H54 (cell line): ENCODE measurements at places on chromosomes 12 and 14.
A peak's percentile ranks its signal among the peaks of the same experiment; 100 is the strongest.

DNA sequence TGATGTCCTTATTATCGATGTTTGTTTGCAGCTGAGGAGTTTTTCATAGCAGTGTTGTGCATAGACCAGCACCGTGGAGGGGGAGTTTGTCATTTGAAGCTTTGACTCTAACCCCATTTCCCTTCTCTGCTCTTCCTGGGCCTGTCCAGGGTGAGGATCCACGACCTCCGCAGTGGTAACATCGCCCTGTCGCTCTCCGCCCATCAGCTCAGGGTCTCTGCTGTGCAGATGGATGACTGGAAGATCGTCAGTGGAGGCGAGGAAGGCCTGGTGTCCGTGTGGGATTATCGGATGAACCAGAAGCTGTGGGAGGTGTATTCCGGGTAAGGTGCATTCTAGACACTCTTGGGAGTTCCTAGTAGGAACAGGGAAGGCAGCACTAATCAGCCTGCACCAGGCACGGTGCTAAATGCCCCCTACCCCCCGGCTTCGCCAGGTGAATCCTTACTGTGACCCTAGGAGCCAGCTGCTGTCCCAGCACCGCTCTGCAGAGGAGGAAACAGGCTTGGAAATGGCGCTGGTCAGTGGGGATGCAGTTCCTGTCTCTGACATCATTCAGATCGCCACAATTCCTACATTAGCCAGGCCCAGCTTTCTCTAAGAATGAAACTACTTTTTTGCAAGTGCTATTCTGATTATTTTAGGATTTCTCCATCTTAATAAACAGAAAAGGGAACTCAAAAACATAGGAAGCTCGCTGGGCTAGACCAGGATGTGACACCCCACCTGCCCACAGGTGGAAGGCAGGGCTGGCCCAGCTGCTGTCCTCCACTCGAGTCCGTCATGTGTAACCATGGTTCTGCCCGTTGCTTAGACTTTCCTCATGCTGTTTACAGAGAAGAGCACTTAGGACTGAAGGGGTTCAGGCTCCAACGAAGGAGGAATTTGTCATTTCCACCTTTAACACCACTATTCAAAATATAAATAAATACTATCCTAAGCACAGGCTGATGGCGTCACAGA, 74.9 kb downstream of the TESC start:
- DNase-seq, result no peak

GRCh38 chr14:81591266-81591665, 57.6 kb upstream of the SEL1L start:
- DNase-seq, result no peak

DNA sequence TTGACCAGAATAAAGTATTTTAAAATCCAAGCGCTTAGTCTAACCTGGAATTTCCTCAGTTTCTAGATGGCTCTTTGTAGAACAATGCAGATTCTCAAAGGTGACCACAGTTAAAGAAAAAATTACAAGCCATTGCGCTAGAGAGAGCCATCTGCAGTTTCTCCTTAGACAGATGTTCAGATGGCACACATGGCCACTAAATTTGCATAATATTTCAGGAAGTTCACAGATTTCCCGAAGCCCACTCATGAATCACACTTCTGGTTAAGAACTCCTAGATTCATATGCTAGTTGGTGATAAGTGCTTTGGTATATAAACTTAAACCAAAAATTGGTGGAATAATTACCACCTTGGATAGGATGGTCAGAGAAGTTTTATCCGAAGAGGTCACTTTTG, 749 bp downstream of the AKAP3 start:
- no peak for DNase-seq

DNA sequence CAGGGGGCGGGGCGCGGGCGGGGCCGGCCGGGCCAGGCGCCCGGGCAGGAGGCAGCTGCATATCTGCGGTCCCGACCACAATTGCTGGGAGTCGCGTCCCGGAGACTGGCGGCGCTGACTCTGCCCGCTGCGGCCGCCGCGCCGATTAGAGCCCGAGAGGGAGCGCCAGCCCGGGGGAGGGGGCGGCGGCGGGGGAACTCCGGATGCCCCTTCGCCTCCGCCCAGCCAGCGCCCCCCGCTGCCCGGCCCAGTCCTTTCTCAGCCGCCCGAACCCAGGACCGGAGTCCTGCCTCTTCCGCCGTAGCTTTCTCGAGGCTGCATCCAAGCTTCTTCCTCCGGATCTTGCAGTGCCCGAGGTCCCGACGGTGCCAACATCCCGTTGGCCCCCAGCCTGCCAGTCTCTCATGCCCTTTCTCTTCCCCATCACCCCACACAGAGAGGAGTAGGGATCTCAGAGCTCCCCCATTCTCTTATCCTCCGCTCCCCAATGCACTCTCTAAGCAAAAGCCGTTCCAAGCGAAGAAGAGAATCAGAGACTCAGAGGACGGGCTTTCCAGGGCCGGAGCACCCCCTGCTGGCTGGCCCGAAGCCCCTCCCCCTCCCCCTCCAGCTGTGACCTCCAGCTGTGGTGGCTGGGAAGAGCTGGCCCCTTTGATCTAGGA, 8.8 kb upstream of the SP7 start:
- peak; percentile 74 for DNase-seq

GRCh38 chr12:42786400-42787148, 197.0 kb upstream of the PRICKLE1 start:
- DNase-seq, result no peak

- DNase-seq, result peak; percentile 26
Observed at GRCh38 chr12:60394665-60395064, 798.8 kb downstream of the SLC16A7 start.

DNA sequence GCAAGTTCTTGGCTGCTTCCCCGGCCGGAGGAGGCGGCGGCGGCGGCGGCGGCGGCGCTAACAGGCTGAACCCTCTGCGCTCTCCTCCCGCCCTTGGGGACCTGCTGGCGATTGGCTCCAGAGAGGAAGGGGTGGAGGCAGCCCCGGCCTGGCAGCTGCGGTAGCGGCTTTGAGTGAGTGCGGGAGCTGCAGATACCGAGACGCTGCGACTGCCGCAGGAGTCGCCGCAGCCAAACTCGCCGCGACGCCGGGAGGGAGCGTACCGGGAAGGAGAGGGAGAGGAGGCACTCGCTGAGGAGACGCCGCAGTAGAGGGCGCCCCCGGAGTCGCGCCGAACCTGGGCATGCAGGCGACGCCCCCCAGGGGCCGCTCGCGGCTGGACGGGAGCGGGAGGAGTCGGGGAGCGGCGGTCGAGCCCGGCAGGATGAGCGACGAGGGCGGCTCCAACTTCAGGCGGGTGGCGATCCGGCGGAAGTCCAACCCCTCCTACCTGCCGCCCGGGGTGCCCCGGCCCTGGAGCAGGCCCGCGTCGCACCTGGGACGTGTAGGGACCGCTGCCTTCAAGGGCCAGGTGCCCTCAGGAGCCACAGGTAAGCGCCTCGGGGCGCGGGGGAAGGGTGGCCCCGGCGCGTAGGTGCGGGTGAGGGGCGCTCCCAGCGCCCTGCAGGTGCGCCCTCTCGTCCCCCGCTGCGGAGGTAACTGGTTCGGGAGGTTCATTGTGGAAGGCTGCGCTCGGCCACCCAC, at the start of gene FGD4:
FGD4 (plus strand) TSS at position 189 of the 744 bp plus-strand sequence.
- peak; percentile 92 for DNase-seq
